ENCODE measurements at places on chromosomes 7 and 10. TPM values are rescaled to one million over a fixed set of nuclear protein-coding genes. Genes with fewer than 3 reads are reported as not detected.

Gene CTNNA3
- total RNA-seq = 2.6 TPM

Gene ENKUR
- total RNA-seq = not detected

Gene HOXA1
- total RNA-seq = 0.92 TPM

Gene CTTNBP2
- not detected for total RNA-seq

Gene STAMBPL1
- total RNA-seq = 67.6 TPM

Gene LARP4B
- total RNA-seq = 107 TPM

Gene PSD
- 1.6 TPM for total RNA-seq

Gene SAMD9
- 49.0 TPM for total RNA-seq

Gene ALOX5
- total RNA-seq = 9.7 TPM

Gene CYP3A7
- total RNA-seq = not detected

Gene CPA4
- not detected for total RNA-seq

Gene AKR1E2
- total RNA-seq = 8.9 TPM

Gene SPAM1
- not detected for total RNA-seq

Gene PHYHIPL
- not detected for total RNA-seq

Gene ACSM6
- not detected for total RNA-seq

Gene TFEC
- total RNA-seq = 0.73 TPM

Gene LFNG
- 136 TPM for total RNA-seq

Gene HSPA12A
- not detected for total RNA-seq

Gene HERC4
- total RNA-seq = 50.1 TPM

Gene COL13A1
- not detected for total RNA-seq

Gene PRXL2A
- total RNA-seq = 15.3 TPM

Gene PRR15
- total RNA-seq = not detected

Gene ASZ1
- total RNA-seq = not detected

Gene ANKMY2
- total RNA-seq = 14.5 TPM

Gene KCNMA1
- 0.16 TPM for total RNA-seq

Gene SCIN
- not detected for total RNA-seq

Gene CPED1
- not detected for total RNA-seq

Gene SLC16A12
- not detected for total RNA-seq

Gene ELN
- total RNA-seq = not detected

Gene ST8SIA6
- total RNA-seq = not detected

Gene SPDYE9
- not detected for total RNA-seq

Gene COMTD1
- 62.5 TPM for total RNA-seq

Gene GRM3
- total RNA-seq = not detected
